ENCODE measurements at places on chromosomes 6 and 20. TPM values are rescaled to one million over a fixed set of nuclear protein-coding genes. Genes with fewer than 3 reads are reported as not detected.

GJA10 gene
- not detected for total RNA-seq

EEF1A2 gene
- 38.5 TPM for total RNA-seq

AIG1 gene
- total RNA-seq, result 22.8 TPM

RCAN2 gene
- 1.9 TPM for total RNA-seq

VSX1 gene
- total RNA-seq, result 0.10 TPM

PRND gene
- total RNA-seq, result 27.4 TPM

NKAPL gene
- 0.79 TPM for total RNA-seq

SIRPA gene
- 16.4 TPM for total RNA-seq

SMLR1 gene
- total RNA-seq, result not detected

FAM217A gene
- not detected for total RNA-seq

ZNF184 gene
- total RNA-seq, result 12.6 TPM

L3MBTL1 gene
- total RNA-seq, result 10.1 TPM

JARID2 gene
- 17.5 TPM for total RNA-seq

IL17A gene
- total RNA-seq, result not detected

CALHM6 gene
- 3.4 TPM for total RNA-seq

ZNF341 gene
- total RNA-seq, result 1.5 TPM

FNDC1 gene
- total RNA-seq, result 59.6 TPM

JPH2 gene
- total RNA-seq, result 11.3 TPM

PAX1 gene
- 1.2 TPM for total RNA-seq

SRPK1 gene
- total RNA-seq, result 54.5 TPM

RXRB gene
- total RNA-seq, result 17.9 TPM

SAMD10 gene
- total RNA-seq, result 1.6 TPM

HLA-DQB1 gene
- total RNA-seq, result 0.69 TPM

FGD2 gene
- 5.4 TPM for total RNA-seq

AVP gene
- total RNA-seq, result not detected

PRPH2 gene
- total RNA-seq, result 2.8 TPM

CARMIL1 gene
- 17.9 TPM for total RNA-seq

CD109 gene
- 55.0 TPM for total RNA-seq

ATP9A gene
- total RNA-seq, result 24.6 TPM

MDFI gene
- 33.7 TPM for total RNA-seq

CGA gene
- 32.0 TPM for total RNA-seq

NHLRC1 gene
- total RNA-seq, result 1.2 TPM

HTR1E gene
- not detected for total RNA-seq

RNF5 gene
- total RNA-seq, result 28.5 TPM

SNX9 gene
- 28.6 TPM for total RNA-seq

RAMACL gene
- total RNA-seq, result 2.7 TPM

FOXA2 gene
- total RNA-seq, result not detected

EBF4 gene
- total RNA-seq, result 2.5 TPM

NKX2-2 gene
- total RNA-seq, result not detected

CNR1 gene
- total RNA-seq, result 1.8 TPM

SLC35D3 gene
- 0.10 TPM for total RNA-seq

RAB44 gene
- total RNA-seq, result 0.59 TPM

CENPW gene
- total RNA-seq, result 5.0 TPM

TOX2 gene
- 0.89 TPM for total RNA-seq

ADGRF4 gene
- total RNA-seq, result 7.6 TPM

SLCO4A1 gene
- 6.3 TPM for total RNA-seq

BAK1 gene
- total RNA-seq, result 7.0 TPM

OSBPL2 gene
- 39.0 TPM for total RNA-seq

CGAS gene
- total RNA-seq, result 4.9 TPM

FABP7 gene
- 31.6 TPM for total RNA-seq

PREX1 gene
- total RNA-seq, result 15.8 TPM

SSTR4 gene
- 0.30 TPM for total RNA-seq

EIF2S2 gene
- 37.8 TPM for total RNA-seq

MACROD2 gene
- total RNA-seq, result 17.6 TPM
